GM23248 (cell line): ENCODE measurements at places on chromosomes 6 and 20. TPM values are rescaled to one million over a fixed set of nuclear protein-coding genes. Genes with fewer than 3 reads are reported as not detected.
A peak's percentile ranks its signal among the peaks of the same experiment; 100 is the strongest.

DNA sequence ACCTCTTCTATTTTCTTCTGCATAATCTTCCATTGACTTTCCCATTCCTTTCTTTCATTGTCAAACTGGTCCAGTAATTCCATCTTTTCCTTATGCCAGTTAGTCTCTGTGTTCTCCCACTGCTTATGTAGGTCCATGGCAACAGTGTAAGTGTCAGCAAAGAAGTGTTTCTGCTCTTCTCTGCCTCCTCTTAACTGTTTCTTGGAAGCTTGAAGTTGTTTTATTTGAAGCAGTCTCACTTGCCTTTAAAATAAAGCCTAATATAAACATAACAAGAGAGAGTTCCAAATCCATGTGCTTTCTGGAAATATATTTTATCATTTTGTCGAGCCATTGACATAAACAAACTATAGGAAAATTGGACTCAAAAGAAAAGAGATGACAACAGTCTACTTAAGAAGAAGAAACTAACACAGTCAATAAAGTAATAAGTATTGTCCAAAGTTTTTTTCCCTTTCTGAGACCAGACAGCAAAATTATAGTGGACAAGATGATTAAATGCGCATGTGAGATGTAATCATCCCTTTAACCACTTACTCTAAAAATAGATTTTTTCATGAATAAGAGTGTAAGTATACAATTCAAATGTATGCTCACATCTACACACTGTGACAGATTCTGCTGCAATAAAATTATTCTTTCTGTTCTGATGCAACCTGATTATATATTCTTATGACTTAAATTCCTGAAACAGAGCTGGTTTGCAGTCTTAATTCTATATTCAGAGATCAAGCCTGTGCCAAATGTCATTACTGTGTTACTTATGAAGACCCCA, 5.2 kb downstream of the KIAA0408 start:
- no peak overlapping the region for H3K4me3 ChIP-seq
- H3K36me3 ChIP-seq = no peaks in the 10 kb centered on the region

DNA sequence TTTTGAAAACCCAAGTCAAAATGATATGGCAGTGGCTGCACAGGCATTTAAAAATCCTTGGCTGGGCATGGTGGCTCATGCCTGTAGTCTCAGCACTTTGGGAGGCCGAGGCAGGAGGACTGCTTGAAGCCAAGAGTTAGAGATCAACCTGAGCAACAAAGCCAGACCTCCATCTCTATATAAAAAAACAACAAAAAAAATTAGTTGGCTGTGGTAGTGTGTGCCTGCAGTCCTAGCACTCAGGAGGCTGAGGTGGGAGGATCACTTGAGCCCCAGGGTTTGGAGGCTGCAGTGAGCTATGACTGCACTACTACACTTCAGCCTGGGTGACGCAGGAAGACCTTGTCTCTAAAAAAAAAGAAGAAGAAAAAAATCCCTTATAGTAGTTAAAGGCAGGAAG, 142.9 kb downstream of the MYB start:
- no peaks in the 10 kb centered on the region for H3K4me1 ChIP-seq
- no peaks in the 10 kb centered on the region for H3K27me3 ChIP-seq
- no peak overlapping the region for H3K4me3 ChIP-seq

- H3K27ac ChIP-seq = no peak overlapping the region
- H3K4me1 ChIP-seq = 0 out of 2 replicates have a peak, but pooled peaks cover 3% of the 10 kb centered on the region
- H3K27me3 ChIP-seq = no peaks in the 10 kb centered on the region
- no peaks in the 10 kb centered on the region for H3K36me3 ChIP-seq
- no peak for DNase-seq
Measured at GRCh38 chr20:54543369-54543768, 68.0 kb downstream of the DOK5 start.

- no peaks in the 10 kb centered on the region for H3K27me3 ChIP-seq
- no peaks in the 10 kb centered on the region for H3K4me1 ChIP-seq
- H3K27ac ChIP-seq = no peak overlapping the region
- no peak overlapping the region for H3K4me3 ChIP-seq
- no peak for DNase-seq
Measured at GRCh38 chr6:129146902-129147301, 264.0 kb downstream of the LAMA2 start.

- H3K4me3 ChIP-seq = no peak overlapping the region
- no peaks in the 10 kb centered on the region for H3K27me3 ChIP-seq
- H3K36me3 ChIP-seq = no peaks in the 10 kb centered on the region
- H3K27ac ChIP-seq = no peak overlapping the region
- DNase-seq = no peak
- H3K4me1 ChIP-seq = peaks cover 64% of the 10 kb centered on the region
Measured at GRCh38 chr20:8151372-8151771, 19.3 kb downstream of the PLCB1 start.

- no peak overlapping the region for H3K27ac ChIP-seq
- H3K4me1 ChIP-seq = peaks cover 20% of the 10 kb centered on the region
- H3K4me3 ChIP-seq = no peak overlapping the region
- H3K36me3 ChIP-seq = no peaks in the 10 kb centered on the region
- H3K27me3 ChIP-seq = no peaks in the 10 kb centered on the region
- DNase-seq = no peak
Measured at GRCh38 chr6:139881236-139881635, 506.8 kb upstream of the CITED2 start.

DNA sequence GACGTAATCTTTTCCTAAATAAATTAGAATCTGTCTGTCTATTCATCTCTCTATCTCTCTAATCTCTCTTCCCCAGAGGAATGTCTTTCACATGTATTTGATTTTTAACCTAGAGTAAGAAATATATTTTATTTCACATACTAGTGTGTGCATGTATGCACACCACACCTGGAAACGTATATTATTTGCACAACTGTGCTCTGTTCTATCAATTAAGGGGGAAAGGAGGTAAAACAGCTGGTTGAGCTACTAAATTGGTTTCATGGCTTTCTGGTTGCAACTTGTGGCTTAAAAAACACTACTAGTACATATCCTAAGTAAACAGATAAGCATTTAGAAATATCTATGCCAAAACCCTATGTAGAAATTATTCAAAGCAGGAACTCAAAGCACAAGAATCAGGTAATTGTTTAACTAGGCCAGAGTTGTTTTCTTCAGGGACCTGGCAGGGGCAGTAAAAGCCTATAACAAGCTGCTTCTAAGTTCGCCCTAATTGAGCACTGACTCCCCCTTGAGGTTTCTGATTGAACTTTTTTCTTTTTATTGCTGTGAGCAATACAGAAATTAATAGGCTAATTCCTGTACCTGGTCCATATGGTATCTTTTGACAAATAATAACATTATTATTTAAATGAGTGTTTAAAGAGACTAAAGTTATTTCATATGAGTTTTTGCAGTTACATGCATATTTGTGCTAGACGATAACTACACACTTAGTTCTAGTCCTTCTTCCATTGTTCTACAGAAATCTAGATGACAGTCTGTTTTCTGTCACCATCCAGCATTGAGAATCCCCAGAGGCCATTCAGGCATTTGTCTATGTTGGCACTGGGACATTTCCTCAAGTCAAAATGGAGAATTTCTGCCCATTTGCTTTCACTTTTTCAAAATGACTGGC, 88.6 kb downstream of the MCHR2 start:
- peak; percentile 73 for DNase-seq
- H3K4me1 ChIP-seq = no peaks in the 10 kb centered on the region
- H3K27ac ChIP-seq = no peak overlapping the region
- no peak overlapping the region for H3K4me3 ChIP-seq

DNA sequence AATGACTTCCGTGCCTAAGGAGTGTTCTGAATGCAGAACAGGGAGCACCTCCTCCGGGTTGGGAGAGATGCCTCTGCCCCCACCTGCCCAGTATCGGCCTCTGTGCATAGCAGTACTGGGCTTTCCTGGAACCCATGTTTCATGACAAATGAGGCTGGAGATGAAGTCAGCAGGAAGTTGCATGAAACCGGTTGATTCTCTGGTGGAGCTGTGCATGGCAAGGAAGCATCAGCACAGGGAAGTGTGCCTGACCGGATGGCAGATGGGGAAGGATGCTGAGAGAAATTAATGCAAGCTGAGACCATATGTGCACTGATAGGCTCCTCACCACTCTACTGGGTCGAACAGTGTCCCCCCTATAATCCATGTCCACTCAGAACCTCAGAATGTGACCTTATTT, 155.5 kb downstream of the CDH26 start:
- DNase-seq = no peak
- H3K27me3 ChIP-seq = peaks cover 10% of the 10 kb centered on the region
- 0 out of 2 replicates have a peak, but pooled peaks cover 4% of the 10 kb centered on the region for H3K4me1 ChIP-seq

- H3K27ac ChIP-seq = no peak overlapping the region
- H3K36me3 ChIP-seq = no peaks in the 10 kb centered on the region
- no peak overlapping the region for H3K4me3 ChIP-seq
- H3K27me3 ChIP-seq = no peaks in the 10 kb centered on the region
Measured at GRCh38 chr20:10854976-10855375, 181.2 kb upstream of the JAG1 start.

DNA sequence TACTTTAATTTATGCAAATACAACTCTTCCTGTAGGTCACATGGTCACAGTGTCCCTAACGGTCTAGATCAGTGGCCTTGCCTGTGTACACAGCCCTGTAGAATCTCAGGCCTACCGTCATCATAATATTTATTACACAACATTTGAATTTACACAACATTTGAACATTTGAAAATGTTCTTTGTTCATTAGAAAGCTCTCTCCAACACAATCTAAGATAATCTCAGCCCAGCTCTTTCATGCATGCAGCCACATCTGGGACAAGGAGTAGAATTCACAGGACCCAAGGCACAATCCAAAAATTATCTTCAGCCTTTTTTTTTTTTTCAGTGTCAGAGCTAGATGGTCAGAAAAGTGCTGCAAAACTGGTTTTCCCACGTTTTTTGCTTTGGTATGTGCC, 892.8 kb downstream of the TFAP2A start:
- no peaks in the 10 kb centered on the region for H3K36me3 ChIP-seq
- H3K4me3 ChIP-seq = no peak overlapping the region
- no peaks in the 10 kb centered on the region for H3K27me3 ChIP-seq

TBXT gene
- total RNA-seq = not detected in 2 replicates

C2 gene
- total RNA-seq = 1.3 and 2.1 TPM in 2 replicates

TBX18 gene
- total RNA-seq = 13.5 and 16.2 TPM in 2 replicates

TRIM31 gene
- not detected in 2 replicates for total RNA-seq
